ENCODE measurements at places on chromosomes 1 and 21. TPM values are rescaled to one million over a fixed set of nuclear protein-coding genes. Genes with fewer than 3 reads are reported as not detected.

DNA sequence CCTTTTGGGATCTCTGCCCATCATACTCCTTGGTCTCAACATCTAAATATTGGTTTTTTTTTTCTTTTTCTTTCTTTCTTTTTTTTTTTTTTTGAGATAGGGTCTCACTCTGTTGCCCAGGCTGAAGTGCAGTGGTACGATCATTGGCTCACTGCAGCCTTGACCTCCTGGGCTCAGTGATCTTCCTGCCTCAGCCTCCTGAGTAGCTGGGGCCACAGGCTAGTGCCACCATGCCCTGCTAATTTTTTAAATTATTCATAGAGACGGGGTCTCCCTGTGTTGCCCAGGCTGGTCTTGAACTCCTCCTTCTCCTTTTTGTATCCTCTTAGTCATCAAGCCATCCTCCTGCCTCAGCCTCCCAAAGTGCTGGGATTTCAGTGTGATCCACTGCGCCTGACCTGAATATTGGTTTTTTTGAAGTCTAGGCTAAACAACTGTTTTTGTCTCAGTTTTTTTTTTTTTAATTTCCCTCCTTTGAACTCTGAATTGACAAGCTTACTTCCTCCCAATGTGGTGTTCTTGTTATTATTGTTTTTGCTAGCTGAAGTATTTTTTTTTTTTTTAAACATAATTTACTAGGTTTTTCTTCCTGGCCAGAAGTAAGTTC lies 30.9 kb downstream of the MAPKAPK2 start:
- DNase-seq = no peak

DNA sequence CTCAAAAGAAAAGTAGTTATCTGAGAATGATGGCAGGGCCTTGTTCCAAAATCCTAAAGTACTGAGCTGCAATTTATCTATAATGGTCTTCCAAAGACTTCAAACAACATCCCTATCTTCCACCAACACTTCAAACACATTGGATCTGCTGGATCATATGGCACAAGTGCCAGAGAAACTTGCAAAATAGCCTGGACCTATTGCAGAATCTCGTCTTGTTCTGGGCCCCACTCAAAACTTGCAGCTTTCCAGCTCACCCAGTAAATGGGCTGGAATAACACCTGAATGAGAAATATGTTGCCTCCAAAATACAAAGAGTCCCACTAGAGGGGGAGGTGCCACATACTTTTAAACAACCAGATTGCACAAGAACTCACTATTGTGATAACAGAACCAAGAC lies 44.0 kb upstream of the PKN2 start:
- no peak for DNase-seq

The PROK1 gene
- total RNA-seq = 182 TPM

GRCh38 chr1:165288350-165289120 lies 68.0 kb downstream of the LMX1A start:
- DNase-seq = no peak

The NEK2 gene
- total RNA-seq = not detected

- DNase-seq = no peak
Measured at GRCh38 chr1:199774433-199775089, 252.9 kb upstream of the NR5A2 start.

- DNase-seq = no peak
Measured at GRCh38 chr1:221416142-221416541, 325.7 kb downstream of the DUSP10 start.

The FMN2 gene
- 9.9 TPM for total RNA-seq

DNA sequence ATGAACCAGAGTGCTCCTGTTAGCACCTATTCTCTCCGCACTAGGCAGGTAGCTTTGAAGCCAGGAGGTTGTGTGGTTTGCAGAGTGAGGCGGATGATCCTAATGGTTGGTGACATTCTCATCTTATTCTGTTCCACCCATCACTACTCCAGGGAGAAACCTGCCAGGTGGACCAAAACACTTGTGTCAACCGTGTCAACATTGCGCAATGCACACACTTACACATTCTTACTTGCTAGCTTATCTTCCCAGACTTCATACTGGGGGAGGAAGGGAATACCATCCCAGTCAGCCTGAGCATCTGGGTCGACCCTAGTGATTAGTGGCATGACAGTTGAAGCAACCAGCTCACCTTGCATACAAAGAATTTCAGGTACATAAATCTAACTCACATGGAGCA lies 236.9 kb downstream of the RPS6KC1 start:
- DNase-seq = no peak

All from ovary (tissue), 10 donors.